ENCODE measurements at places on chromosomes 7 and 10.

DNA sequence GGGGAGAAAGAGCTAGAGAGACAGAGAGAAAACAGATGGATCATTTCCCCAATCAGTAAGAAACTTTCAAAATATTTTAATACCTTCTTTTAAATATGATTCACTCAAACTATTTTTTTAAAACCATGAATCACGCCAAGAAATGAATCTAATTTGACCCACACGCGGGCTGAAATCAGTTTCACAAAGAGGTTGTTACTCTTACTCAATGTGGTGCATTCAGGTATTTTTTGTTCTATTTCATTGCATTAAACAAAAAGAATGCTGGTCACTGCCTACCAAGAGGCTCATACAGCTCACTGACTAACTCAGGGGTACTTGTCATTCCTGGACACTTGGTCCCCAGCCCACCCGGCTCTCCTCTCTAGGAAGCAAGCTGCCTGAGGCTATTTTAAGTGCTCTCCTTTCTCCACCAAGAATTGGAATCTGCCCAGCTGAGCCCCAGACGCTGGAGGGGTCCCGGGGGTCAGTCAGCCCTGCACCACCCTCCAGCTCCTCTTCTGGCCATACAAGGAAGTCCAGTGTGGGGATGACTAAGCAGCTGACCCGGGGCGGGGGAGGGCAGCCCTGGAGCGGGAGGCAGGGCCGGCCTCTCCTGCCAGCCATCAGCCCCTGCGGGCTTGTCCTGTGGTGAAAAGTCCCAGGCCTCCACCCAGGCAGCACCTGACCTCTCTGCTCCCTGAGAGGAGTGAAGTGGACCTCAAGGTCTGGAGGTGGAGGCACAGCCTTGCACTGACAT is 21.7 kb upstream of the PFKP start:
- DNase-seq, result no peak

GRCh38 chr7:64614812-64615211 is 51.1 kb upstream of the ZNF107 start:
- no peak for DNase-seq

DNA sequence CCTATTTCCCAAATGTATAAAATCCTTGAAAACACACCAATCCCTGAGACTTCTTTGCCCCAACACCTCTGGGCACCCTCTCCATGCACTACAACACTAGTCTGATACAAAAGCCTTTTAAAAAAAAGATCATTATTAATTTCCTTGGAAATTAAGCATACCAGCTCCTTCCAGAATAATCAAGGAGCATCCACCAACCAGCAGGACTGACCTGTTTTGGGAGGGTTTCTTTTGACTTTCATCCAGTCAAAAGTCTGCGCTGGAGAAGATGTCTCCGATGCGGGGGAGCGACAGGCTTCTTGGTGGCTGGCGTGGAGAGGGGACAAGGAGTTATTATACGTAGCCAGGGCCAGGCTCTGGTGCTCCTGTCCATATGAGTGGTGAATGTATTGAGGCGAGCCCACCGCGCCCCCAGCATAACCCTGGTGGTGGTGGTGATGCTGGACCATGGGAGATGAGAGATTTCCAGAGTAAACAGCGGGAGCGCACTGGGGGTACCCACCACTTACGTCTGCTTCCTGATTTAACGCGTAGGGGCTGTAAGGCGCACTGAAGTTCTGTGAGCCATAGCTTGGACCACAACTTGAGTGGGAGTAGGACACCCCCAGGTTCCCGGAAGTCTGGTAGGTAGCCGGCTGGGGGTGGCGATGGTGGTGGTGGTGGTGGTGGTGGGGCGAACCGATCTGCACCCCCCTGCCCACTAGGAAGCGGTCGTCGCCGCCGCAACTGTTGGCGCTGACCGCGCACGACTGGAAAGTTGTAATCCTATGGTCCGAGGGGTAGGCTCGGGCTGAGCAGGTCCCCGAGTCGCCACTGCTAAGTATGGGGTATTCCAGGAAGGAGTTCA is 527 bp downstream of the HOXA1 start:
- no peak for DNase-seq

DNA sequence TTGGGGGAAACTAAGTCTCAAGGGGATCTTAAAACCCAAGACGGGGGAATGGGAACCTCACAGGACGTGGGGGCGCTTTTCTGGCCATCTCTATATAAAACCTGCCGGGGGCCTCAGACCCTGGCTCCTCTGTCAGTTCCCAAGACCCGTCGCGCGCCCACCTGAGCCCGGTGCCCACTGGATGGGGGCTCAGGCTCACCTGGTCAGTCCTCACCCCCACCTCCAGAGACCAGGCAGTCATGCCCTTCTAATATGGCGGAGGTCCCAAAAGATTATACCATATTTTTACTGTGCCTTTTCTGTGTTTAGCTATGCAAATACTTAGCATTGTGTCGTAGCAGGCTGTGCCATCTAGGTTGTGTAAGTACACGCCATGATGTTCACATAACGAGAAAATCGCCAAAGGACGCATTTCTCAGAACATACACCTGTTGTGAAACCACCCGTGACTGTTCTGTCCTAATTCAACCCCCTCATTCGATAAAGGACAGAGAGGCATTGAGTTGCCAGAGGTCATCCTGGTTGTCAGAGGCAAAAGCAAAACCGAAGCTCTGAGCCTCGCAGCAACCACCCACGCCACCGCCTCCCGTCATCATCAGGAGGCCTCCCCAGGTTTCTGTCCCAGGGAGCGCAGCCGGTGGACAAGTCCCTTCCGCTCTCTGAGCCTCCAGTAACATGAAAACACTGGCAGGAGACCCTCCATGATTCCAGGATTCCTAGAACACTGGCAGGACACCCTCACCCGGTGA is 28.9 kb downstream of the OAT start:
- no peak for DNase-seq

GRCh38 chr7:47356261-47356660 is 225.7 kb downstream of the TNS3 start:
- DNase-seq, result no peak

DNA sequence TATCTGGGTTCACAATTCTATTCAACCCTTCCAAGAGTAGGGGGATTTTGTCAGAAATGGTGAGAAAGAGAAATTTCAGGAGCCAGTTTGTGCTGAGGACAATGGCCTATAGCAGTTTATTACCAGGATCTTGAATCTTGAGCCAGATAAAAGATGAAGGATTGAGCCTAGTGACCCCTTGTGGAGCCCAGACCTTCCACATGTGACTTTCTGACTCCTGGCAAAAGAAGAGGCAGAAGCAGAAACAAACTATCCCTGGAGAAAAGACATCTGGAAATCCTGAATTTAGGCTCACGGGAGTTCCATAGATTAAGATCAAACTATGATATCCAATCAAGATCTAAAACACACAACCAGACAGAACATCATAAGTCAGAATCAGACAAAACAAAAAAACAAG is 60.9 kb upstream of the CHRM2 start:
- DNase-seq, result no peak

GRCh38 chr10:60549686-60550085 is 160.0 kb upstream of the ANK3 start:
- DNase-seq, result no peak

GRCh38 chr7:69811476-69812308 is 213.4 kb downstream of the AUTS2 start:
- DNase-seq, result no peak

- DNase-seq, result no peak
Measured at GRCh38 chr10:133132473-133133291, 27.3 kb upstream of the KNDC1 start.

- DNase-seq, result no peak
Measured at GRCh38 chr10:85888004-85888403, 478.6 kb downstream of the GRID1 start.

DNA sequence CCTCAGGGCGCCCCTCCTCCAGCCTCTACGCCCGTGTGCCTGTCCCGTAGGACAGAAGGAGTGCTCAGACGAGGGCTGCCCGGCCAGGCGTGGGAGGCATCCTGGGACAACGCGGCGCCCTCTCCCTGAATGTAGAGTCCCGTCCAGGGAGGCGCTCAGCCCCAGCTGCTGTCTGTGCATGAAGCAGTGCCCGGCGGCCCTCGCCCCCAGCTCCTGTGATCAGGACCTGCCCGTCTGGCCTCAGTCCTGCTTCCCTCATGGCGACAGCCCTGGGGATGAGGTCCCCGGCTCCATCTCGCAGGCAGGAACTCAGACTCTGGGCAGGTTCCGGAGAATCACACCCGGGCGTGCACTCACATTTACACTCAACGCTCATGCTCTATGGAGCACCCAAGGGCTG is 24.9 kb upstream of the UTF1 start:
- no peak for DNase-seq
